ENCODE measurements at places on chromosomes 11 and 22.
A peak's percentile ranks its signal among the peaks of the same experiment; 100 is the strongest.

GRCh38 chr11:111982019-111982464 is 43.2 kb upstream of the DLAT start:
- DNase-seq: peak; percentile 49

GRCh38 chr11:26702406-26702805 is 19.5 kb downstream of the SLC5A12 start:
- DNase-seq: no peak

- DNase-seq: peak; percentile 68
Measured at GRCh38 chr11:93921695-93922468, 71.5 kb upstream of the VSTM5 start.

- no peak for DNase-seq
Measured at GRCh38 chr11:35540526-35540925, 15.1 kb upstream of the PAMR1 start.

- DNase-seq: no peak
Measured at GRCh38 chr11:32172041-32172847, 81.4 kb downstream of the RCN1 start.

DNA sequence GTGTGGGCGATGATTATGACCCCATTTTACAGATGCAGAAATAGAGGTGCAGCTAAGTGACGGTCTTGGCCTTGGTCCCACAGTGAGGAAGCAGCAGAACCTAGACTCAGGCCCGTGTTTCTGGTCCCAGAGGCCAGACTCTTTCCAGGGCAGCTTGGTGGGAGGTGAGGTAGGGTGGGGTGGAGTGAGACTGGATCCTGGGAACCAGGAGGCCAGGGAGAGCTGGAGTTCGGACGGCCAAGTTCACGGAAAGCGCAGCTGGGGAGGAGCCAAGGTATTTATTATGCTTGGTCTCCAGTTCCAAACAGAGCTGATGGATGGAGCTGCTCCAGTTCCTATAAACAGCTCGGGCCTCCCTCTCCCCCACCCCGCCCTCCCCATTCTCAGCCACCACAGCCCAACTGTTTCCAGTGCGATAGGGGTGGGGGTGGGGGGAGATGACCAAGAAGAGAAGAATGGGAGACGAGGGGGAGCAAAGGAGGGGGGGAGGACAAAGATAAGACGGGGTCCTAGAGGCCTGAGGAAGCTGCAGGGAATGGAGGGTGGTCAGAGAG is 16.2 kb downstream of the LRRC32 start:
- DNase-seq: peak; percentile 92

DNA sequence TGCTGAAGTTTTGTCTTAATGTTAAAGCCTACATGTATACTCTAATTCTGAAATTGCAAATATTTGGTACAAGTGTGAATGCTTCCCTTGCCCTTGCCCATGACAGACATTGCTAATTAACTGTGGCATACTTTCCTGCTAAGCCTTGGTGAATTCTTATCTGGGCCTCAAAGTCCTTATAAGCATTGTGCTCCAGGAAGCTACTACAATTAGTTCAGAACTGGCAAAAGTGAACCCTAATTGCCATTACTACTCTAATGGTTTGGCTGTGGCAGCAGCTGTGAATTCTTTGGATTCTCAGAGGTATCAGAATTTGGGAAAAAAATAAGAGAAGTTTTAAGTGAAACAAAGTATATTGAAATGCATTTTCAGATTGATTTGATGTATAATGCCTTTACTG is 24.3 kb downstream of the EMSY start:
- no peak for DNase-seq
